Psoas muscle (tissue), 8 donors: ENCODE measurements at places on chromosomes 5 and 9.

DNA sequence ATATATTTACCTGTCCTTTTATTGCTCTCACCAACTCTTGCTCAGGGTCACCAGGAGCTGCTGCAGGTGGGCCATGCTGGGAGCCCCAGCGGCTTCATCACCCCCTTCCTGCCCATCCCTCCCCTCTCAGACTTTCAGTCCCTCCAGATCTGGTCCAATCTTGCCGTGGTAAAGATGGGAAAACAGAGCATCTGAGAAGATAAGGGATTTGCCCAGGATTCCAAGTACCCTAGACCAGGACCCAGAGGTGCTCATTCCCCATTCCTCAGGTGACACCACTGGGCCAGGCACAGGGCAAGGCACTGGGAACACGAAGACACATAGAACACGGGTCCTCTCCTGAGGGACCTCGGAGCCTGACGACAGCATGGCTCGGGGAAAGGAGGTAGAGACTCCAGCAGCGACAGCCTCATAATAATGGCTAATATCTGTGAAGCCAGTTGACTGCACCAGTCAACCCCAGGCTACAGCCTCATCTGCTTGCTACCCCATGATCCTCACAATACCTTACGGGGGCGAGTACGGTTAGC lies 18.0 kb downstream of the TMOD1 start:
- DNase-seq = no peak

DNA sequence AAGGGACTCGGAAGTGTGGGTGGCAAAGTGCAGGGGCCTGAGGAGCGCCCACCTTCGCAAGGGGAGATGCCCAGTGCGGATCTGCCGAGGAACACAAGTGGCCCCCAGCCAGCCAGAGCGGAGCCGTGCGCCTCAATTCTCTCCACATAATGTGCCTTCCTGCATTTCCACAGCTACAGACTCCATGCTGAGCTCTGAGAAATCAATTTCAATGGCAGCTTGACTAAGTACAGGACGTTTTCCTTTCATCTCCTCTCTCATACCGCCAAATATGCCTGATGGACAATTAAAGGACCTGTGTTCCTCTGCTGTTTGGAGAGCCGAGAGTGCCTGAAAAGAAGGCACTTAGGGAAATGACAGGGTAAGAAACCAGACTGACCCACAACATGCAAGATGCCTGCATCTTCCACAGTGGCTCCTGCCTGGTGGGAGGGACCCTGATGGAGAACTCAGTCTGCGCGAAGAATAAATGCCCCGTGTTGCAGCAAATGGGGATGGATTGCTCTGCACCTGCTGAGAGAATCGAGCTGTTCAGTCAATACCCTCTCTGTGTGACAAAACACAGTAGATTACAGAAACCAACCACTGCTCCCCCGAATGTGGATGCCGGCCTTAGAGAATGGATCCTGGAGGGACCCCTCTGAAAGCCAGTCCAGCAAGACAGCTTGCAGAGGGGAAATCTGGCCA lies 38.6 kb upstream of the OLFM1 start:
- no peak for DNase-seq

- DNase-seq = no peak
Measured at GRCh38 chr9:100515578-100516494, 42.9 kb downstream of the TMEFF1 start.

- DNase-seq = no peak
Measured at GRCh38 chr5:171342362-171343111, 33.5 kb downstream of the TLX3 start.

- DNase-seq = no peak
Measured at GRCh38 chr9:71747576-71747975, 20.7 kb downstream of the CEMIP2 start.

- no peak for DNase-seq
Measured at GRCh38 chr9:23830476-23830805, 4.4 kb upstream of the ELAVL2 start.

GRCh38 chr5:60271517-60271916 lies 378.0 kb upstream of the PDE4D start:
- DNase-seq = no peak

DNA sequence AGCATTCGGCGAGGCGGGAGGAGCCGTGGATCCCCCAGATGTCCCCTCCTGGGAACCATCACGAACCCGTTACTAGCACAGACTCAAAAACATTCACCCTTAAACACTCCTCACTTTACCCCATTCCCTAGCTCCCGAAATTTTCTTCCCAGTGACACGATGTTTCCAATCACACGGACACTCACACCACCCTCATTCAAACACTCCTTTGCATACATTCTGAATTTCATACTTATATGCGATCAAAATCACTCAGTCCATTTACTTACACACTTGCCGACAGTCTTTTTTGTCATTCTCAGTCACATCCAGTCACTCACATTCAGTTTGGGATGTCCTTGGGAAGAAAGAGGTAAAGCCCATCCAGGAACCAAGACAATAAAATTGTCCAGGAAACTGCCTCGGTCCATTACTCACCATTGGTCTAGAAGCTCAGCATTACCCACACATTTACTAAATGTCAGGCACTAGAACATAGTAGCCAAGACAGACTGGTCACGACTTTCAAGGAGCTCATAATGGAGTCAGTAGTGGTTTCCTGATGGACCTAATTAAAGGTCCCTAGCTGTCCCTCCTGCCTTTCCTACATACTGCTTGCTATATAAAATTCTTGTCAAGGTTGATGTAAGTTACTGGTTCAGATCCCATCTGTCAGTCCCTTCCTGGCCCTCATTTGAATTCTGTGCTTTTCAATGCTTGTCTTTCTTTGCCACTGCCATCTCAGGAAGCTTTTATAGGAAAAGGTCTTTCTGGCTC lies 574 bp downstream of the SLC35A4 start:
- no peak for DNase-seq

GRCh38 chr9:93582550-93582949 lies 6.2 kb downstream of the PHF2 start:
- DNase-seq = no peak

DNA sequence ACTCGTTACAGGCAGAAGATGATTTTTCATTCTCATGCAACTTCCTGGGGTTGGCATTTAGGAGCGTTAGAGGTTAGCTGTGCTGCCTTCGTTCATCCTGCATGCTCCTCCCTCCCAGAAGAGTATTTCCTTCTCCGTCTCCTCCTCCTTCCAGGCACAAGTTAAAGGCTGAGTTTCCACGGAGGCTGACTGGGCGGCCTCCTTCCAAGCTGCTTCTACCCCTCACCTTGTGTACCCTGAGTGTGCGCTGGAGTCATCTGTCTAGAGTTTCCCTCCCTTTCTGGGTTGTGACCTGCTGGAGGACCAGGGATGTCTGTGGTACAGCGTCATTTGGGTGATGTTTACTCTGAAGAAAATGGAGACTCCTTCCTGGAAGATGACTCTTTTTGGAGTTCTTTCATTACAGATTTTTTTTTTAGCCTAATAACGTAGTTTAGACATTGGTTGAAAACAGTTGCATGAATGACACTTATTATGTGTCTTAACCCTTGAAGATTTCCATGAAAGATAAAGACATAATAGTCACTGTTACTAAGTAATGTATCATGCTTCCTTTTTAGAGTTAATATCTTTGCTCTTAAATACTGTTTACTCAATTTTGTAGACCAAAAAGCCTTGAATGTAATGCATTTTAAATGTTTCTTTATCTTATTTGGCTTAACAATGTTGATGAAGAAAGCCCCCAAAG lies 146.9 kb downstream of the TENT4A start:
- DNase-seq = no peak

DNA sequence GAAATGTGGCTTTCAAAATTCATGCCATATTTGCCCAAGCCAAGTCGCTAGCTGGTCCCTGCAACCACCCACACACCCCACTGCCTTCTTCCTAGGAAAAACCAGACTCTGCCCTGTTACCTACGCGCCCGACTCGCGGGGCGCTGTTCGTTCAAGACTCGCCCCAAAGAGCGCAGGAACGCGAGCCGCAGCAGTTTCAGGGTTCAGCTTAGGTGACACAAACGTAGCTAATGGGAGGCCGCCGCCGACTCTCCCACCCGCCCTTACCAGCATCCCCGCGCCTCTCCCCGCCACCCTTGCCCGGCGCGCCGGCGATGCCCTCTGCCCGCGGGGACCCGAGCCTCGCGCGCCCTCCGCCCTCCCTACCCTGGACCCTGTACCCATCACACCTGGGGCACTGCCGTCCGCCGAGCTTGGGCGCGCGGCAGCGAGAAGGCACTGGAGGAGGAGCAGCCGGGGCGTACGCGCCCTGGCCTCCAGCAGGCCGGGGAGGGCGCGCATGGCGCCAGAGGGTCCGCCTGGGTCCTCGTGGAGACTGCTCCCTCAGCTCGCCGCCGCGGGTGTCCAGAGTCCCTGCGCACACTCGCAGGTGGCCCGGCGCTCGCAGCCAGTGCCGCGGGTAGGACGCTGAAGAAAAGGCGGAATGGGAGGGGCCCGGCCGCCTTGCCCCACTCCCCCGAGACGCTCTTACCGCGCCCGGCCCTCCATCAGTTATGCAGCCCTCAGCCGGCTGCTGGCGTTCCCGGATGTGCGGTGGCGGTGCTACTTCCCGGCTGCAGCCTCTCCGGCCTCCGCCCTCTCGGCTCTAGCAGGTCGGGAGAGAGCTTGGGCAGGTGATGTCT lies at the start of gene EMB:
EMB (minus strand) TSS at position 638 of the 842 bp plus-strand sequence; CDS start at position 501, 137 bp downstream.
- DNase-seq = peak; percentile 48

GRCh38 chr5:44868541-44868940 lies 59.8 kb downstream of the MRPS30 start:
- DNase-seq = no peak

GRCh38 chr5:140364472-140364765 lies 4.4 kb downstream of the SLC4A9 start:
- DNase-seq = no peak

DNA sequence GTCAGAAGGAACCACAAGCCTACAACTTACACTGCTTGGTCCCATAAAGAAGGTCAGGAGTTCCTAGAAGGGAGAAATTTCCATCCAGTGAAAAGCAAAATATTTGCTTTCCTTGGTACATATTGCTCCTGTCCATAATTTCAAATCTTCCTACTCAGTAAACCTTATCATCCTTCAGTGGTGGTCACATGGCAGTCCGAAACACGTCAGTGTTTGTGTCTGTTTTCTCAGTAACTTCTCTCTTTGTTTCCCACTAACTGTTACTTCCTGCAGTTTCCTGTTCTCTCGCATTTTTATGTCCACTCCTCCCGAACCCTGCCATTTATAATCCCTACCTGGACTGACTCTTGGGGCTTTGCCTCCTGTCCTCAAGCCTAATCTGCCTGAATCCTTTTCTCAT lies 129.1 kb downstream of the FANCC start:
- DNase-seq = no peak

DNA sequence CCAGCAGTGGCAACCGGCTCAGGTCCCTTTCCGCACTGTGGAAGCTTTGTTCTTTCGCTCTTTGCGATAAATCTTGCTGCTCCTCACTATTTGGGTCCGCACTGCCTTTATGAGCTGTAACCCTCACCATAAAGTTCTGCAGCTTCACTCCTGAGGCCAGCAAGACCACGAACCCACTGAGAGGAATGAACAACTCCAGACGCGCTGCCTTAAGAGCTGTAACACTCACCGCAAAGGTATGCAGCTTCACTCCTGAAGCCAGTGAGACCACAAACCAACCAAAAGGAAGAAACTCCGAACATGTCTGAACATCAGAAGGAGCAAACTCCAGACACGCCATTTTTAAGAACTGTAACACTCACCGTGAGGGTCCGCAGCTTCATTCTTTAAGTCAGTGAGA lies 103.5 kb downstream of the GLIS3 start:
- DNase-seq = no peak

GRCh38 chr9:5511935-5512580 lies 1.7 kb downstream of the PDCD1LG2 start:
- DNase-seq = no peak

DNA sequence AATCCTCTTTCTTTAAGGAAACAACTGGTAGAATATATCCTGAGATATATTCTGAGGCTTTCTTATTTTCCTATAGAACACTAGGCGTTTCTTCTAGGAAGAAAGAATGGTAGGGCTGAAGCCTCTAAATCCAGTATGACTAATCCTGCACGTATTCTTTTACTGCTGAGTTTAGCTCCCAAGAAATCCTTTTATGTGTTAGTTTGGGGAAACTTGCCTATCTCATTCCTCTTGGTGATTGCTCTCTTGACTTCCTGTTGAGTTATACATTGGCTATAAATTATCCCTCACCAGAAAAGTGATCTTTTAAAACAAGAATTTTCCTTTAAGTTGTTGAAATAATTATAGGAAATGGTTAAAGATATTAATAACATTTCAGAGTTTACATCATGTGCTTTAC lies 422.9 kb downstream of the TMEM161B start:
- DNase-seq = no peak

- DNase-seq = no peak
Measured at GRCh38 chr9:15240927-15241326, 66.1 kb downstream of the TTC39B start.

- DNase-seq = peak; percentile 46
Measured at GRCh38 chr9:133771486-133772482, 33.6 kb upstream of the SARDH start.

GRCh38 chr5:165196961-165197360 lies 1691.5 kb downstream of the MAT2B start:
- no peak for DNase-seq

- DNase-seq = no peak
Measured at GRCh38 chr5:55232271-55232984, 980 bp downstream of the CCNO start.

DNA sequence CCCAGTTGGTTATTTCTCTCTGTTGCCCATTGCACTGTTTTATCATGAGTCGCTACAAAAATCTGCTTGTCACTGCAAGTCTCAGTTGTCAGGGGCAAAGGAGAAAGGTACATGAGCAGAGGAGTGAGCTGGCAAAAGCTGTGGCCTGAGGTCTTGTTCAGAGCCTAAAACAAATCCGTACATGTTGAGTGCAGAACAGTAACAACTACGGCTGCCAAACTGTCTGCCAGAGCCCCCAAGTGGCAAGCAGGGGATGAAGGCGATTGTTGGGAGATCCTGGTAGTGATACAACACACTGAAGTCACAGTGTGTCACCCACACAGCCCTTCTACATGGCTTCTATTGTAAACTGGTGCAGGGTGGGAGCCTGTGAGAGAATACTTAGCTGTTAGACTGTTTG lies 50.9 kb downstream of the BRINP1 start:
- DNase-seq = no peak

- no peak for DNase-seq
Measured at GRCh38 chr9:107631788-107632187, 142.2 kb upstream of the KLF4 start.

DNA sequence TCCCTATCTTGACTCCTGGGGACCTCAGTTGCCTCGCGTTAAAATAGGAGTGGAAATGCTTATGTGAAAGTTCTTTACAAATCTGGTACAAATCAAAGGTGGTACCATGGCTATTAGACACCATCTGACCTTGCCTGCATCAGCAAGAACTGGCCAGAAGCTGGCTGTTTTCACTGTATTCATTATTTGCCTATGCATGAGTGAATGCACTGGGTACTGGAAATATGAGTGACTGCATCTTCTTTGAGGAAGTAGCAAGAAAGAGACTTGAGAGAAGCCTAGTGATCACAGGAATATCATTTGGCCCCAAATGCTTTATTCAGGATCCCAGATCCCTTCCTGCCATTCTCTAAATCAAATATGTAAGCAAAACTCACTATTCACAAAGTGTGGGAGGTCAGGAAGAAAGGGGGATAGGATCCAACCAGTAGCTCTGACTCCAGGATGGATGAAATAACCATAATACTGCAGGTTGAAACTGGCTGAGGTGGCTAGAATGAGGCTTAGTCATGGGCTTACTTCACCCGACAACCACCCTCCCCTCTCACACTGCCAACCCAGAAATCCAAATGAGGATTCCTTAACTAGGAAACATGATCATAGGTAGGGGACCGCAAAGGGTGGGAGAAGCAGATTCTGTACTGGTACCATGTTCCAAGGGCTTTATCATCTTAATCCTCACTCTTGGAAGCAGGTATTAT lies 56.7 kb downstream of the FAM114A2 start:
- DNase-seq = no peak
